ENCODE measurements at places on chromosomes 3 and 15. TPM values are rescaled to one million over a fixed set of nuclear protein-coding genes. Genes with fewer than 3 reads are reported as not detected.

AADAC gene
- total RNA-seq: not detected

PRSS50 gene
- not detected for total RNA-seq

HPS3 gene
- 25.6 TPM for total RNA-seq

USF3 gene
- 5.2 TPM for total RNA-seq

SAMMSON gene
- total RNA-seq: not detected

GRAMD1C gene
- total RNA-seq: 5.0 TPM

CCDC39 gene
- not detected for total RNA-seq

Data from IMR-90 (cell line).